ENCODE measurements at places on chromosomes 4 and X. TPM values are rescaled to one million over a fixed set of nuclear protein-coding genes. Genes with fewer than 3 reads are reported as not detected.

Gene SLC6A8
- total RNA-seq = 13.9 TPM

Gene FGD1
- 0.62 TPM for total RNA-seq

Gene STPG2
- not detected for total RNA-seq

Gene MAGEA10
- total RNA-seq = not detected

Gene ADGRL3
- total RNA-seq = 0.04 TPM

Gene IGSF1
- total RNA-seq = 58.7 TPM

Gene CENPI
- total RNA-seq = 38.2 TPM

Gene ARHGAP36
- total RNA-seq = not detected

Gene ADGRG2
- not detected for total RNA-seq

Gene GUF1
- total RNA-seq = 26.6 TPM

Gene SH2D1A
- not detected for total RNA-seq

Gene NWD2
- not detected for total RNA-seq

Gene CT45A5
- not detected for total RNA-seq

Gene GC
- total RNA-seq = 0.35 TPM

Gene TBX22
- not detected for total RNA-seq

Gene ZMAT1
- total RNA-seq = not detected

Gene PAGE2
- not detected for total RNA-seq

Gene PAGE4
- 1.1 TPM for total RNA-seq

Gene DCLK2
- not detected for total RNA-seq

Gene RTL5
- not detected for total RNA-seq

Gene CT45A10
- not detected for total RNA-seq

Gene SOWAHB
- total RNA-seq = 0.27 TPM

Gene LYAR
- total RNA-seq = 94.2 TPM

Gene BLTP1
- total RNA-seq = 25.3 TPM

Gene SLC26A1
- 22.9 TPM for total RNA-seq

Gene PWWP3B
- 0.04 TPM for total RNA-seq

Gene USP26
- total RNA-seq = not detected

Gene OCIAD1
- 74.9 TPM for total RNA-seq

Gene TLR1
- total RNA-seq = 0.11 TPM

Gene TMEM164
- 13.2 TPM for total RNA-seq

Gene CCDC110
- total RNA-seq = not detected

Gene MAML3
- total RNA-seq = 0.13 TPM

Gene GAGE12J
- not detected for total RNA-seq

Gene XG
- not detected for total RNA-seq

Gene CENPVL2
- not detected for total RNA-seq

Gene BMX
- total RNA-seq = not detected

Gene TKTL2
- total RNA-seq = not detected

Gene AREG
- 2.3 TPM for total RNA-seq

Gene NKX3-2
- total RNA-seq = 0.13 TPM

Gene ARMCX1
- total RNA-seq = not detected

Gene PNMA3
- not detected for total RNA-seq

Gene GLRB
- 0.24 TPM for total RNA-seq

Gene RBM3
- 182 TPM for total RNA-seq

Gene TLR8
- total RNA-seq = not detected

Gene SPARCL1
- total RNA-seq = 0.04 TPM

Gene SMIM10L2A
- not detected for total RNA-seq

Gene APLN
- total RNA-seq = not detected

Gene SCRG1
- total RNA-seq = not detected

Gene FAT4
- total RNA-seq = 0.27 TPM

Gene ACSL4
- total RNA-seq = 316 TPM

Gene GCNA
- 0.66 TPM for total RNA-seq

Gene AFF2
- not detected for total RNA-seq
